Panc1 (cell line): ENCODE measurements at places on chromosomes 1 and 21.

- DNase-seq, result no peak
Measured at GRCh38 chr1:114082867-114083585, 70.6 kb downstream of the SYT6 start.

DNA sequence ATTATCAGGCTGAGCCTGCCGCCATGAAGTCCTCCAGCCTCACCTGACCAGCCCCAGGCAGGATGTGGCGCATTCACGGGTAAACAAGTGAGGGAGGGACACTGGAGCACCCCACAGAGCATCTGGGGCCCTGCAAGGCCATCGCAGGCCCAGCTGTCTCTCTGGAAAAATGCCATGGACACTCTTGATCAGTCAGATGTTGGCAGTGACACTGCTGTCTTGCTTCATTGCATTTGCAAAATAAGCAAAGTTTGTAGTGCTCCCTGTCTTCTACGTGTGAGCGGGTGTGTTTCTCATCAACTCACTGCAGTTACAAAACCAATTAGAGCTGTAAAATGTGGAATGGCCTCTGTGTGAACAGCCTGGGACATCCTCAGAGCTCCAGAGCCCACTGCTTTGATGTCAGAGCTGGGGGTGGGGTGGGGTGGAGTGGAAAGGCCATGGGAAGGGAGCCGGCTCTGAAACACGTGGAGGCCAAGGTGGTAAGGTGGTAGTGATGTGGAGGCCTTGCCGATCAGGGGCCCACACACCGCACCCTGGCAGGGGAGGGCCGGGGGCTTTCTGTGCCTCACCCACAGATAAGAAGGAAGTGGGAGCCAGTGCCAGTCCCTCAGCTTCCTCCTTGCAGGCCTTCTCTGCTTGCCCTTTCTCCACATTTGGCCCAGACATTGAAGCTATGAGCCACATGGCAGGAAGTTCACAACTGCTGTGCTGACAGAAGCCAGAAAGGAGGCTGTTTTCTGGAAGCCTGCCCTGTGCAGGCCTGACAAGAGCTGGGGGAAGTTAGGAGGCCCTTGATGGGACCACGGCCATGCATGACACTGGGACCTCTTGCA is 254.9 kb downstream of the RHOU start:
- no peak for DNase-seq

GRCh38 chr1:160544647-160545046 is 21.6 kb upstream of the SLAMF6 start:
- no peak for DNase-seq

DNA sequence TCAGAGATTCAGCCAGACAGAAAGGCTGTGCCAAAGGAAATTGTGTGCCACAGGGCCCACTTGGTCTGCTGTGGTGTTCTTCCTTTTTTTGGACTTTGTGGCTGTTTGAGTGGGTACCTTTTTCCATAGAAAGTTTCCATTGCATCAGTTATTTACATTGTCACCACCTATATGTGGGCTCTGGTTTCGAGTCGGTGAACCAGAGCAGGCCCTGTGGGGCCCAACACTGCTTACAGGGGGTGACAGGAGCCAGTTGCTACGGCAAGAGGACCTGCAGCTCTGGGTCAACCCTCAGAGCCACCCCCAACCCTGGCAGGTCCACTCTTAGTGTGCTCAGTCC is 157.0 kb upstream of the EDN2 start:
- no peak for DNase-seq

DNA sequence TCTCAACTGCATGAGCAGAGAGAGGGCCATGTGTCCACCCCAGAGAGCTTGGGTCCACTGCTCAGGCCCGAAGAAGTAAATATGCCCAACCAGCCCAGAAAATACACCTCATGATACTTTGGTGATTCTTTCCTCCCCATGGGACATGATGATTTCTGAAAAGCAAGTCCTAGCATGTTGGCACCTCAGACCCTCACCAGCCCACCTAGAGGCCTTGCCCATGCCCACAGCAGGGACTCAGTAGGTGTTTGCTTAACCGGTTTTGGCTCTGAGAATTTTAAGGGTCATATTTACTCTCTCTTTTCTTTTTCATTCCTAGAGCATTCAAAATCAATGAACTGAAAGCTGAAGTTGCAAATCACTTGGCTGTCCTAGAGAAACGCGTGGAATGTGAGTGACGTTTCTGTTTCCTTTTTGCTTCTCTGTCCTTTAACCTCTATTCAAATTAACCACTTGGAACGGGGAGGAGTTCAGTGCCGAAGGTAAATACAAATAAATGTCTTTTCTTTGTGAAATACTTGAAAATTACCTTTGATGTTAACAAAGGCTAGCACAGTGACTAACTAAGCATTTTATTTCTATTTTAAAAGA is 79.7 kb downstream of the PDE9A start:
- DNase-seq, result no peak

DNA sequence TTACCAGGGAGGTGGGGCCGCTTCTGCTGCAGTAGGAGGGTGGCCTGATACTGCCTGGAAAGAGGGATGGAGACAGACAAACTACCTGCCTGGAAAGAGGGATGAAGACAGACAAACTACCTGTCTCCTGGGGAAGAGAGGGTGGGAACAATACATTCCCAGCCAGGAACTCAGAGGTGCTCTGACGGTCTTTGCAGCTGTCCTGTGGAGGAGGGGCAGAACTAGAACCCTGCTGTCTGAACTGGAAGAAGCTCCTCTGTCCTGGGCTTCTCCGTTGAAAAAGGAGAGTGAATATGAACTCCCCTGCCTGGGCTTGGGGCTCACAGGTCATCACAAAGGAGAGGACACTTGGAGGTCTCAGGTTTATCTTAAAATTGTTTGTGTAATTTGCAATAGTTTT is 40.3 kb upstream of the ETV3 start:
- DNase-seq, result no peak

GRCh38 chr1:208098773-208099172 is 145.4 kb downstream of the PLXNA2 start:
- DNase-seq, result no peak

DNA sequence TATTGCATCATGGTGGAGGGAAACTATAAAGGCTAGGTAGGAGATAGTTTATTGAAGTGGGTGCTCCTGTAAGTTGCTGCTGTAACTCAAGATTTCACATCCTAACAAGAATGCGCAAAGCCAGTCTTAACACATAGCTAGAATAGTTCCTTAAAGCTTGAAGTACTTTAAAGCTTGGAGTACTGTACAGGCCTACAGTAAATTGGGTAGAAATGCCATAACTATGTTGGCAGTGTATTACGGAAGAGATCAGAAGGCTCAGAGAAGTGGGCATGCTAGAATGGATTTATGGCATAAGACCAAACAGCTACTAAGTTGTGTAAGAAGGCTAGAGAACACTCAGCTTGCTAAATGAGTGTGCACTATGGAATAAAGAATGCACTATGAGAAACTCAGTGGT is 44.5 kb downstream of the DMRTA2 start:
- no peak for DNase-seq

DNA sequence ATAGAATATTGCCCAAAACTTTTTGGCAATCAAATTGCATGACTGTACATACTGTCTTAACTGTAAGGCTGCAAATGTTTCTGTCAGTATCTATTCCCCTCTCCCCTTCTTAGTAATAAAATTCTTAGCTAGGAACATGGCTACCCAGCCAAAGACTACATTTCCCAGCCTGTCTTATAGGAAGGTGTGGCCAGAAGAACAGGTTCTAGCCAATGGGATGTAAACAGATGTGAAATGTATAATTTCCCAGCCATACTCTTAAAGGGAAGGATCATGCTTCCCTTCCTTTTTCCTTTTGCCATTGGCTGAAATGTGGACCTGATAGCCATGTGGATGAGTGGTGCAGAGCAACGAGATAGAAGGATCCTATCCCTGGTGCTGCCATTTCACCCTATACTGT is 7.0 kb upstream of the HIVEP3 start:
- no peak for DNase-seq

DNA sequence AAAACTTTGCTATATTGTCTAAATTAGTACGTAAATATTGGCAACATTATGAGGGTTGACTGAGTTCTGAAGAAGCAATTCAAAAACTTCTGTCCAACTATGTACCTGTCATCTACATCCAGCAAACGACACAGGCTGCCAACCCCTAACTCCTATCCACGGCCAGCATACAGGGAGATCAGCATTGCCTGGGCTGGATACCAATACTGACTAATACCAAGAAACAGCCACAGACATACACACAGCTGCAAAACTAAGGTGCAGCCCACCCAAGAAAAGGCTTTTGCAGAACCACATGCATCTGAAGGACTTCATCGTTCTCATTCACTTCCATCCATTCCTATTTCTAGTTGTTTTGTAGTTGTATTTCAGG is 2.0 kb downstream of the KIAA0319L start:
- DNase-seq, result no peak

DNA sequence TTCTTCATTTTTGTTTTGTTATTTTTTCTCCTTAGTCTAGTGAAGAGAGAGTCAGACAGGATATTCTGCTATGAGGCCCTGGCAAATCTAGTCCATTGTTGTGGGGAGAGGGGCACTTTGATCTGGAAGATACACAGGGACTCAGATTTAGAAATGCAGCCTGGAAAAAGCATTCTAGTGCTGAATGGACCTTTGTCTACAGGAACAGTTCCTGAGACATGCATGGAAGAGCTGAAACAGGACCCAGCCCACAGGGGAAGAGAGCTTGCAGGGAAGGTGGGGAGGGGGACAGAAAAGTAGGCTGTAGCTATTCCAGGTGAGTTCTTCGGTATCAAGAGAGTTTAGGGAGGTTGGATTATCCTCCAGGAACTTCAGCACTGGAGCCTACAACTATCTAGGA is 98.5 kb downstream of the AKT3 start:
- DNase-seq, result no peak

DNA sequence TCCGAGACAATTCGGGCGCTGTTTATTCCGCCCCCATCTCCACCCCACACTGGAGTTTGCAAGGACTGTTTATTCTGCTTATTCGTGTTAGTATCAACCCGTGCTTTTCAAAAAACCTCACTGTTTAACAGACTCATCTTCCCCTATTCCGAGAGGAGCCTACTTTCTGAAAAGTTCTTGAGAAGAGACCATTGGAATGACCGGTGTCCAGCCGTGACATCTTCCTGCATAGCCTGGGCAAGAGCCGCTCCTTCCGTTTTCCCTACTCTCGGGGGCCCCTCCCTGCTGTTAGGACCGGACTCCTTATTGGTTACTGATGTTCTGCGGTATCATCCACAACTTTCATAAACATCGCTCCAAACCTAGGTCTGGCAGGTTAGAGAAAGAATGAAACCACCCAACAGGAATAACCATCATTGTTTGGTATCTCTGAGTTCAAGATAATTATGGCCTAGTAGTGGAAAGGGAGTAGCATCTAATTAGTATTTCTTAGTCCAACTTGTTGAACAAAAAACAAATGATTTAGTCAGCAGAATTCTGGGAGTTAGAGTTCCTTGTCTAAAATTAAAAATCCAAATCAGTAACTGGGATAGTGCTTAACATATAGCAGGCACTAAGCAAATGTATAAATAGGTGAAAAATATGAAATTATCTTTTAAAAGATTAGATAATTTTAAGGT is 837 bp downstream of the STXBP3 start:
- peak; percentile 22 for DNase-seq

DNA sequence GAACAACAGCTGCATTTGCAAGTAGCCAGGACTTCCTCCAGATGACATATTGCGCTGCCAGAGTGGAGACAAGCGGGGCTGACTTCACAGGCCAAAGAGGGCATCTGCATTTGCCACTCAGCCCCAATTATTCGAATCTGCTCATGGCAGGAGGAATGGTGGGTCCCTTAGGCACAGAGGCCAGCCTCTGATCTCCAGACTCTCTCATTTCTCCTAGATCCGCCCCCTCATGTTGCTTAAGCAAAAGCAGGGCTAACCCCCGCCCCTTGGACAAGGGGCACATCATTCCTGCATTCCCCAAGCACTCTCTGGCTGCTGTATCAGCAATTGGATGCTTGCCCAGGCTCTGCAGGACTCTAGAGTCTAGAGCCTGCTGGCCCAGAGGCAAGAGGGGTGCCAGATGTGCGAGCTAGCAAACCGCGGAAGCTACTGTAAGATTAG is 262.4 kb downstream of the ST6GALNAC3 start:
- no peak for DNase-seq

GRCh38 chr1:218983848-218984247 is 189.8 kb upstream of the LYPLAL1 start:
- DNase-seq, result no peak
